ENCODE measurements at places on chromosomes 5 and 9.
A peak's percentile ranks its signal among the peaks of the same experiment; 100 is the strongest.

GRCh38 chr5:159098603-159099436 is 896 bp downstream of the EBF1 start:
- DNase-seq: peak; percentile 52

DNA sequence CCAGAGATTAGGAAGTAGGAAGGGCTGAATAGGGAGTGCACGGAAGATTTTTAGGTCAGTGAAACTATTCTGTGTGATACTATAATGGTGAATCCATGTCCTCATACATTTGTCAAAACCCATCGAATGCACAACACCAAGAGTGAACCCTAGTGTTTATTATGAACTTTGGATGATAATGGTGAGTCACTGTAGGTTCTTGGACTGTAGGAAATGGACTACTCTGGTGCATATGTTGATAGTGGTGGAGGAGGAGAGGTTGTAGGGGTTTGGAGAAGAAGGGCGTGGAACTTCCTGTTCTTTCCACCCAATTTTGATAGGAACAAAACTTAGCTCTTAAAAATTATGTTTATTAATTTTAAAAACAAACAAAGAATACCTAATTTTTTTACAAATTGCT is 14.3 kb downstream of the CTSL start:
- DNase-seq: no peak

GRCh38 chr9:114028646-114029045 is 49.5 kb downstream of the AMBP start:
- no peak for DNase-seq

- DNase-seq: no peak
Observed at GRCh38 chr5:83531661-83532060, 60.1 kb downstream of the VCAN start.

GRCh38 chr9:87443461-87443860 is 54.2 kb upstream of the DAPK1 start:
- DNase-seq: no peak

- DNase-seq: peak; percentile 63
Observed at GRCh38 chr9:115999498-115999897, 154.1 kb upstream of the PAPPA start.

GRCh38 chr9:24011009-24011717 is 185.1 kb upstream of the ELAVL2 start:
- no peak for DNase-seq

- no peak for DNase-seq
Observed at GRCh38 chr9:97502984-97503861, 1.8 kb downstream of the TMOD1 start.

GRCh38 chr5:83450967-83451248 is 20.6 kb upstream of the VCAN start:
- DNase-seq: peak; percentile 48

DNA sequence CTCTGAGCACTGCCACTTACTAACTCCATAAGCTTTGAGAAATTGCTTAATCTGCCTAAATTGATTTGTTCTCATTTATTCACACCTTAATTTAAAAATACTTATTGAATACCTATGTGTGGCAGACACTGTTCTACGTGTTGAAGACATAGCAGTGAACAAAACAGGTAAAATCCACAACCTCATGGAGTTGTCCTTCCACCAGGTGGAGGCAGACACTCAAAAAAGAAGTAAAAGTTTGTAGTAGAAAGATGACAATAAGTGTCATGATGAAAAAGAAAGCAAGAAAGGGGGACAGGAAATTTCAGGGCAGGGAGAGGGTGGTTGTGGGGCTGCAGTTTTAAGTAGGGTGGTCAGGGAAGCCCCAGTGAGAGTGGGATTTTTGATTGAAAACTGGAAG is 94.9 kb downstream of the SREK1 start:
- peak; percentile 44 for DNase-seq

DNA sequence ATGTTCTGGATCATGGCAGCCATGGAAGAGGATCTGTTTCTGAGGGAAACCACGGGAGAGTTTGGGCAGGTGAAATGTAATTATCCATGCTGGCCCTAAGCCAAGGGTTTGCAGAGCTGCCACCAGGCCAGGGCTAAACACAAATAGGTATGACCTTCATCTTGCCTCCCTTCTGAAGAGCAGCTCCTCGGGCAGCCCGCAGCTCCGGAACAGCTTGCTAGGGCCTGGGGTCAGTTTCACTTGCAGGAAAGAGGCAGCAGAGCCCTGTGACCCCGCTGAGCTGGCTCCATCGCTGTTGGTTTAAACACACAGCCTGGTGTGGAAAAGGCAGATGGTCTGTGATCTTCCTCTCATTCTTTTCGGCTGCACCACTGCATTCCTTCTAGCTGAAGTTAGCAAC is 141.4 kb downstream of the TMEM38B start:
- DNase-seq: no peak

- peak; percentile 46 for DNase-seq
Observed at GRCh38 chr9:20722221-20722620, 38.2 kb downstream of the FOCAD start.

DNA sequence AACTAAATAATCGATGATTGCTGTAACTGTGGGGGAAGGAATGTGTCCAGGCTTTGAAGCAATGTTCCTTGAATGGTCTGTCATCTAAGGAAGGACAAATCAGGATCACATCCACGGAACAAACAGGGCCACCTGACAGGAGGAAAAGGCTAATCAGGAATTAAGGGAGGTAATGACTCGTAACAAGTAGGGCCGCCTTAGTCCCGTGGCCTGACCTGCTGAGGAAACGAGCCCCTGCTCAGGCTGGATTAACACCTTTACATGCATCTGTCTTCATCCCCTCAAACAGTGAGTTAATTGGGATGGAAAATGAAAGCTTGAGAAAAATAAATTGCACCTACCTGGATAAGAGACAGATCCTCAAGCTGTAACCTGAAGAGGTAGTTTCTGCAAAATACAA is 227.8 kb downstream of the SEMA5A start:
- no peak for DNase-seq

- peak; percentile 2 for DNase-seq
Observed at GRCh38 chr5:115179394-115180164, 9.9 kb upstream of the TRIM36 start.

DNA sequence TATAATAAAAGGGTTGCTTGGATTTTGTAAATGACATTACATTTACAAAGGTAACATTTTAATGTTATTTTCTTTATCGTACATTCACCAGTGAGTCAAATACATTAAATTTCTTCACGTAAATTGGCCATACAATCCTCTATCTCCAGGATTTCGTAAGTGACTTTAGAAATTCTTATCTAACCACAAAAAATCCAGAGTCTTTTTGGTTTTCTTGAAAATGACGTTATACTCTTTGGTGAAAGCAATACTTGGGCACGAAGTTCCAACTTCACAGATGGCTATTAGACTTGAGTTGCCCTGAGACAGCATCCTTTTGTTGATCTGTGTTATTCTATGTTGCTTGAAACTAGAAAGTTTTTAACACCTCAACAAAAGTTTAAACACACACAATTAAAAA is 87.4 kb upstream of the CDH10 start:
- no peak for DNase-seq

DNA sequence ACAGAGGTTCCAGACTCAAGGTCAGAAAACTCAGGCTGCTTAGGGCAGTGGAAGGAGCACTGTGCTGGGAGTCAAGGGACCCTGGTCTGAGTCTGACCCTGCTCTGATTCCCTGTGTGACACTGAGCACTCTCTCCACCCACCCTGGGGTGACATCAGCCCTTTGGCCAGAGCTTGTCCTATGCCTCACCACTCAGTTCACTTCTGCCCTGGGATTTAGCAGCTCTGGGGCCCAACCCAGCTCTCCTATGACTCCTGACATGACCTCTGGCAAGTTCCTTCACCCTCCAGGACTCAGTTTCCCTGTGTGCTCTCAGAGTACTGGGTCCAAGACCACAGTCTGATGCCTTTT is 63.9 kb downstream of the FAM114A2 start:
- DNase-seq: no peak

DNA sequence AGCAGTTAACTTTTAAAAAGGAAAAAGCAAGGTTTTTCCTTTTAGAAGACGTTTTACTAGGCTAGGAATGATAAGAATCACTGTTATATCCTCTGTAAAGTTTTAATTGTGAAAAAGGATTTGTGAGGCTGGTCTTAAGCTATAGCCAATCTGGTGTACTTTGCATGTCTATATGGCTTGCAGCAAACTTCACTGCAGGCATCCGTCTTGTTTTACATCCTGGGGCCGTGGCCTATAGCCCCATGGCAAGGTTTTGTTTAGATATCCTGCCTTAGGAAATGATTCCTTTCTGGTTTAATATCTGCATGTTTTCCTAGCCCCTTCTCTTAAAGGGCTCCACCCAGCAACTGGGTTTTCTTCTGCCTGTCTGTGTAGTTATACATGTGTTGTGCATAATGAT is 272.8 kb downstream of the ICE1 start:
- DNase-seq: no peak

DNA sequence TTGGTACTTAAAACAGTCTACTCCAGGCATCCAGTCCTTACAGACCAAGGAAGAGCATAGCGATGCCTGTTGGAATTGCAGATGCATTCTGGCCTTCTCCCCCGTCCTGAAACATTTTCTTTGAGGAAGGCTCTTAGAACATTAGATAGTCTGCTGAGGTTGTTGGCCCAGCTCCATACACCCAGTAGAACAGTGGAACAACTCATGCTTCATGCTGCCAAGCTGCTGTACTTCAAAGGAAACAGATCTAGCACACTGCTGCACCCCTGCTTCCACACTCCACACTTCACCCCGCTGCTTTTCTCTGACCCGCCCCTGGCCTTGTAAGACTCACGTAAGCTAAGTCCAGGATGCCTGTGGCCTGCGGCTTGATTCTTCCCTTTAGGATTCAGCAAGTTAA is 33.4 kb upstream of the NCS1 start:
- DNase-seq: peak; percentile 86

GRCh38 chr5:104909803-104910202 is 1347.2 kb upstream of the NUDT12 start:
- DNase-seq: no peak

DNA sequence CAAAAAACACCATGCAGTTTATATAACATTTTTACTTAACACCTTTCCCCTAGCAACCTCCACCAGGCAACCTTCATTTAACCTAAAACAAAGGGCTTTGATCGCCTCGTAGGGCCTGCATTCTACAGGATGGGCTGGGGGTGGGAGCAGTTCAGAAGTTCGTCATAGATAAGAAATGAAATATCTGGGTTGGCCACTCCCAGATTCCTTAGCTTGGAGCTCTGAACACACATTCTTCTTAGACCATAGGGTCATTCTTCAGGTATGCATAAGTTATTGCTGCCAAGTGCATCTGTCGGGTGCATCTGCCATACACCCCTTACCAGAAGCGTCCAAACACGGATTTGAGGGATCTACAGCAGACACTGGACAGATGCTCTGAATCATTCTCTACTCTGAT is 4.3 kb upstream of the SLC22A5 start:
- DNase-seq: peak; percentile 86

DNA sequence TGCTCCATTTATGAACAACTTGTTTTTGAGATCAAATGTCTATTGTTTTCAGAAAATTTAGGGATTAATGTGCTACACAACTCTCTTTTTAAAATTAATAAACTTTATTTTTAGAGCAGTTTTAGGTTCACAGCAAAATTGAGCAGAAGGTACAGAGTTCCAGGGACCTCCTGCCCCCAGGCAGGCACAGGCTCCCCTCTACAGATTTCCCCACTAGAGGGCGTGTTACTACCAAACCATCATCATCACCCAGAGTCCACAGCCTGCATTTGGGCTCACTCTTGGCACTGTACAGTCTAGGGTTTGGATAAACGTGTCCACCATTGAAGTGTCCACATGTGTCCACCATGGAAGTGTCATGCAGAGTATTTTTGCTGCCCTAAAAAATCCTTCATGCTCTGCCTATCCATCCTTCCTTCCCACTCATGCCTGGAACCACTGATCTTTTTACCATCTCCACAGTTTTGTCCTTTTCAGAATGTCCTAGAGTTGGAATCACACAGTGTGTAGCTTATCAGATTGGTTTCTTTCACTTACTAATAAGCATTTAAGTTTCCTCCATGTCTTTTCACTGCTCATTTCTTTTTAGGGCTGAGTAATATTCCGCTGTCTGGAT is 61.7 kb downstream of the MRPL36 start:
- DNase-seq: peak; percentile 48

All from epithelial cell of esophagus (primary cell).